ENCODE measurements at places on chromosomes 1 and 21. TPM values are rescaled to one million over a fixed set of nuclear protein-coding genes. Genes with fewer than 3 reads are reported as not detected.

Gene UBXN10
- 1.3 TPM for total RNA-seq

Gene PPIAL4G
- under 0.01 TPM for total RNA-seq

Gene SLFNL1
- 0.29 TPM for total RNA-seq

GRCh38 chr1:178531887-178532286 is 19.0 kb downstream of the TEX35 start:
- DNase-seq, result no peak

GRCh38 chr1:77146270-77146669 is 73.0 kb downstream of the PIGK start:
- no peak for DNase-seq

DNA sequence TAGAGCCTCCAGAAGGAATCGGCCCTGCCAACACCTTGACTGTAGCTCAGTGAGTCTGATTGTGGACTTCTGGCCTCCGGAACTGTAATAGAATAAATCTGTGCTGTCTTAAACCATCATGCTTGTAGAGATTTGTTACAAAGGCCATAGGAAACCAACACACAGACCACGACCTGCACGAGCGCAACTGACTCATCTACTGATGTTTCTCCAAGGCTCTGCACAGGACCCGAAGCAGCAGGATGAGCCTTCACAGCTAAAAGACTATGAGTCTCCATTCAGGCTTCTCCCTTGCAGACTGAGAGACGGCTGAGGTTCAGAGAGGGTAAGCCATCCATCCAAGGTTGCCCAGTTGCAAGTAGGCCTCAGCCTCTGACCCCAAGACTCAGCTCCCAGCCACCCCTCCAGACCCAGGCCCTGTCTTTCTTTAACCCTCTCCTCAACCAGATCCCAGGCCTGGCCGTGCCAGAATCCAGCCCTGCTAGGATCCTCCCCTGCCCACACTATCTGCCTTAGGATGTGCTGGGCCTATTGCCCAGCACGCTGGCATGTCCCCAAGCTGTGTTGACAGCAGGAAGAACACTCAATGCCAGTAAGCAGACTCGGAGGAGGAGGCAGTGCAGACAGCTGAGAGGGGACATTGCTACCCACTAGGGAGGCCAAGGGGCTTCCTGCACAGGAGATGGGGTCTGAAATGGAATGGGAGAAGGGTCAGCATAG is 109.0 kb downstream of the HMGB4 start:
- DNase-seq, result peak; percentile 53

GRCh38 chr1:200888349-200888838 is 6.3 kb upstream of the INAVA start:
- no peak for DNase-seq

DNA sequence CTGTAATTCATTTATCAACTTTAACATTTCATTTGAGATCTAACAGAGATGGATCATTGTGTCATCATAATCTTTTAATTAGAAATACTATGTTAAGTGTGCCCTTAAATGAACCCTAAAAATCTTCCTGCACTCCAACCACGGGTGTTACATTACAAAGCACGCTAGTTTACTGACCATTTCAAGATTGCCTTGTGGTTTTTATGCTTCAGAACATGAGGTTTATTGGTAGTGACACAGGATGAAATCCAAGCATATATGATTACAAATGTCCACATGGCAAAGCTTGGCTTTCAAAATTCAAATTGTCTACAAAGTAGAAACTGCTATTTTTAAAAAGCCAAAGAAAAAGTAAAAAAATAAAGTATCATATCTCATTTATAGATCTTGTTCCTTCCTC is 190.4 kb upstream of the USP25 start:
- no peak for DNase-seq
